Muscle of back (tissue), 13 donors: ENCODE measurements at places on chromosomes 2 and 18.
A peak's percentile ranks its signal among the peaks of the same experiment; 100 is the strongest.

DNA sequence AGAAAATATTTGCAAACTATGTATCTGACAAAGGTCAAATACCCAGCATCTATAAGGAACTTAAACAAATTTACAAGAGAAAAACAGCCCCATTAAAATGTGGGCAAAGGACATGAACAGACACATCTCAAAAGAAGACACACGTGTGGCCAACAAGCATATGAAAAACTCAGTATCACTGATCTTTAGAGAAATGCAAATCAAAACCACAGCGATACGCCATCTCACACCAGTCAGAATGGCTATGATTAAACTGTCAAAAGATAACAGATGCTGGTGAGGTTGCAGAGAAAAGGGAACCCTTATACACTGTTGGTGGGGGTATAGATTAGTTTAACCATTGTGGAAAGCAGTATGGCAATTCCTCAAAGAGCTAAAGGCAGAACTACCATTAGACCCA lies 64.3 kb upstream of the RBMS1 start:
- DNase-seq, result no peak

DNA sequence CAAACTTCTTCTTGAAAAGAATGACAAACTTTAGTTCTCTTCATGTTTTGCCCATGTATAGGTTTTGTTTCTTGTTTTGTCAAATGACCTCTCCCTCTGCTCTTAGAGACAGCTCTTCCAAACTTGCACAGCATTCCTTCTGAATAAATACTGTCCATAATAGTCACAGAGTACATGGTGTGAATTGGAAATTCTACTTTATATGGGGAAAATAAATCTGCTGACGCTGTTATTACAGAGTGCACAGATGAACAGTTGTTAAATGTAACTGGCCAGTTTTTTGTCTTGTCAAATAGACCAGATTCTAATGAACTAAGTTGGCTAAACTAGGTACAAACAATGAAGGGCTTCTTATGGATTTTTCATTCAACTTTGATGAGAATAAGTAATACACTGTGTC lies 115.8 kb upstream of the DTNA start:
- no peak for DNase-seq

DNA sequence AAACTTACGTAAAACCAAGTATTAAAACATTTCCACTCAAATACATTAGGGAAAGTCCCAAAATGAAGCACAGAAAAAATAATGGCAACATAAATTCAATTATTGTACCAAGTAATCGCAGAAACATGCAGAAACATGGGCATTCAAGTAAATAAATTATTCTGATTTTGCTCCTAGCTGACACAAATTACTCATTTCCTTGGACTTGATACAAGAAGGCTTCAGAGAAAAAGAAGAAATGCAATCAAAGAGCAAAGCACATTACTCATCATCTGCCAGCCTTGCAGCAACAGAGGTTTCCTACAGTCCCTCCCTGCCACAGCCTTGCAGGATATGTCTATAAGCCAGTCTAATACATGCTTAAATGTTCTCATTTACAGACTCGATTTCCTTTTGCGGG lies 439.8 kb upstream of the LYPD1 start:
- DNase-seq, result peak; percentile 30

DNA sequence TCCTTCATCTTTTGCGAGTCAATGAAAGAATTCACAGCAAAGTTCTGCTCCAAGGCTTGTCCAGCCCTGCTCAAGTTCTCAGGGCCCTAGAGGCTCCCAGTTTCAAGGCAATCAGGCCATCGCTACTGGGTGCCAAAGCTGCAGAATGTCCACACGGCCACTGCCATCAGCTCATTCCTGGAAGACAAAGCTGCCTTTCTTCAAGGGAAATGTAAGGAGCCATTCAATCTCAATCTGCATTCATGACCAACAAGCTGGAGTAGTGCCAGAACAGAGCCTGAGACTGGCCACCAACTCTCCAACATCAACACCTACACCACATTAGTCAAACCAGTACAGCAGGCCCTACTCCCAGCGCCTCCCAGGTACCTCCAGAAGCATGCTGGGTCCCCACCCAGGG lies 202.2 kb downstream of the TCF4 start:
- no peak for DNase-seq

GRCh38 chr18:68847219-68847837 lies 49.4 kb downstream of the CCDC102B start:
- no peak for DNase-seq

GRCh38 chr18:12598181-12598930 lies 59.6 kb downstream of the SPIRE1 start:
- no peak for DNase-seq

DNA sequence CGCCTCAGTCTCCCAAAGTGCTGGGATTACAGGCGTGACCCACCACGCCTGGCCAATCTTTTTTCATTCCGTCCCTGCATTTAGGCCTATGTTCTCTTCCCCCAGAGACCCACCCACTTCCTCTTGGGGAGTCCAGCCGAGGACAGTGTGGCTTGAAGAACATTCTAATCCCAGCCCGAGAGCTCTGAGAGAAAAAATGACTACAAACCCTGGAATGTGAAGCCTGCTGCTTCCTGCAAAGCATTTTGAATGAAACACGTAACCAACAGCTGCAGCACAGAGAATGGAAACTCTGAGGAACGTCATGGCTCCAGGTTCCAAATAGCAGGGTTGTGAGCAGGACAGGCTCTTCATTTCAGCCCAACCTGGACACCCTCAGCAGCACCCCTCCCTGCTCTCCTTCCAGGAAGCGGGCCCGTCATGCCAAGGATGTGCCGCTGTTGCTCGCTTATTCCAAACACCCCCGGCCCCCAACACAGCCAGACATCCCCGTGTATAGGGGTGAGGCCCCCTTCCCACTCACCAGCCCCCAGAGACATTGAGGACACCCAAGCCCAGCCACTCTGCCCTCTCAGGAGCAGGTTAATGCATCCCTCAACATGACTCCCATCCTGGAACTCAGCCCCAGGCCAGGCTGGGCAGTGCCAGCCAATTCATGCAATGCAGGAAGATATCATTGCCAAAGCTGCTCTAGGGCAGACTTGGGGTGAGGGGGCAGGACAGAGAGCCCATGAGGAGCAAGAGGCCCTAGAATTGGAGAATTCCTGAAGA lies 139.8 kb downstream of the ZFP36L2 start:
- peak; percentile 99 for DNase-seq

- no peak for DNase-seq
Measured at GRCh38 chr2:105808423-105809096, 63.8 kb downstream of the NCK2 start.

GRCh38 chr18:45785134-45785533 lies 40.3 kb upstream of the SIGLEC15 start:
- peak; percentile 13 for DNase-seq

- no peak for DNase-seq
Measured at GRCh38 chr2:235843591-235844395, 324.4 kb downstream of the GBX2 start.

- no peak for DNase-seq
Measured at GRCh38 chr18:35582899-35583558, 1.5 kb downstream of the GALNT1 start.

DNA sequence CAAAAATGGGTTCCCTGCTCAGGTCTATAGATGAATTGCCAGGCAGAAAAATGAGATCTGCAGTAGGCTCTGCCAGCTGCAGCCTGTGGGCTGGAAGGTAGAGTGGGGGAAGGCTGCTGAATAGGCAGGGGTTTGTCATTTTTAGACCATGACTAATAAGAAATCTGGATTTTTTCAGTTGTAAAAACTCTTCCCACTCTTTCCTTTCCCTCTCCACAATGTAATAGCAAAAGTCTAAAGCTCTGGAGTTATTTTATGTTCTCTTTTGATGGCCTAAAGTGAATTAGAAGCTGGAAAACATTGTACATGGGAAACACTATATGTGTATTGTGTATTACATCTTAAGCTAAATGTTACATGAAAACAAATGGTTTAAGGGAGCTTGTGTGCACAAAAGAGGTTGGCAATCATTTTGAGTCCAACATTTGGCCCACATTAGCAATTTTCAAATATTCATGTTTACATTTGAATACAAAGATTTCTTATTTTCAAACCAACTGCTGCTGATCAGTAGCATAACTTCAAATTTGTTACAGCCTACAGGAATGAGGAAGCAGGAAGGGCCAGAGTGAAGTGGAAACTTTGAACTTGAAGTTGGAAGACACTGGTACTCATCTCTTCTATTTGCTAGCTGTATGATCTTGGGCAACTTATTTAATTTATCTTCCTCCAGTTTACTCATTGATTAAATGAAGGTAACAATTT lies 407.1 kb downstream of the SLC4A3 start:
- peak; percentile 38 for DNase-seq

DNA sequence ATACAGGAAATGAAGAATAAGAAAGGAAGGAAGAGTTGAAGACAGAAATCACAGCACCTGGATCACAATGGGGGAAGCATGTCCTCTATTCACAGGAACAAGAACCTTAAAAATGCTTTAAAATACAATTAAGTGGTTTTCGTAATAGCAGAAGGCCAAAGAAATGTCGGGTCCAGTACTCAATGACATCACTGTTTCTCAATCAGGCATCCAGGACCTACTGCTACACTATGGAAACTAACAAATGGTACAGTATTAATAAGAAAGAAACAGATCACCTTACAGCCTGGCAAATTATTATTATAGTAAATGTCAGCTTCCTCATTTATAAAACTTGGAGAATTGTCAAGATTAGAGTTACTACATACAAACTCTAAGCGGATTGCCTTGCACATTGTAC lies 15.8 kb downstream of the HNRNPLL start:
- DNase-seq, result no peak

- no peak for DNase-seq
Measured at GRCh38 chr2:152942940-152943440, 224.6 kb downstream of the ARL6IP6 start.

DNA sequence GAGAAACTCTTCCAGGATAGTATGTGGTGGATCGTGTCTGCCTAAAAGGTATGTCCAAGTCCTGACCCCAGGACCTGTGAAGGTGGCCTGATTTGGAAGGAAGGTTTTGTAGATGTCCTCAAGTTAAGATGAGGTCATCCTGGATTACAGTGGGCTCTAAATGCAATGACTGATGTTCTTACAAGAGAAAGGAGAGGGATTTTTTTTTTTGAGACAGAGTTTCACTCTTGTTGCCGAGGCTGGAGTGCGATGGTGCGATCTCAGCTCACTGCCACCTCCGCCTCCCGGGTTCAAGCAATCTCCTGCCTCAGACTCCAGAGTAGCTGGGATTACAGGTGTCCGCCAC lies 19.9 kb downstream of the MBP start:
- DNase-seq, result no peak

DNA sequence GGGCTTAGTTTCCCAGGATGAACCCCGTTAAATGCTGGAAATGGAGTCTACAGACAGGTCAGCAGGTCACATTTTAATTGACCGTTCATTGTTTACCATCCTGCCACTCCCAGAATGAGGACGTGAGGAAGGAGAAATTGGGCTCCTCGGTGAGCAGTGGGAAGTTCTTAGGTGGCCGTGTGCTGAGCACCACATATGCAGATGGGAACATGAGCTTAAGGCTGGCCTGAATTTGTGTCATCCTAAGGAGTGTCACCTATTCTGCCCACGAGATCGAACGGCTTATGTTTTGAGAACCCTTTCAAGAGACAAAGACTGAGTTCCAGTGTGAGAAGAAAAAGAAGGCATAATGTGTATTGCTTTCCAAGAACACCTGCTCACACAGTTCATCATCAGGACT lies 234.4 kb upstream of the PXDN start:
- no peak for DNase-seq

DNA sequence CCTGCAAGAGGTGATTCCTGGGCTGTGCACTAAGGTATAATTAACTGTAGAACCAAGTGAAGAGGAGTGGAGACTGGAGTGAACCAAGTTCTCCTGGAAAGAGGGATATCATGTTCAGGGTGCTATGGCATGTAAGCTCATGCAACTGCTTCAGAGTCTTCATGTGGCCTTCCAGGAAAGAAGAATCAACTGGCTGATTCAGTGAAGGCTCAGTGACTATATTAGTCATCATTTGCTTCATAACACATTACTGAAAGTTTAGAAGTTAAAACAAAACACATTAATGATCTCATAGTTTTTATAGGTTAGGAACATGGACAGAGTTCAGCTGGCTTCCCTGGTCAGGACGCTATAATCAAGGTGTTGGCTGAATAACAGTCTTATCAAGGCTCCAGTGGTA lies 1200.8 kb upstream of the GYPC start:
- DNase-seq, result no peak
